GM23338 (cell line): ENCODE measurements at places on chromosomes 16 and 17.

- DNase-seq = no peak
Measured at GRCh38 chr17:4201226-4201625, 58.2 kb downstream of the CYB5D2 start.

GRCh38 chr17:10119203-10120108, 79.0 kb downstream of the GAS7 start:
- peak; percentile 45 for DNase-seq

GRCh38 chr17:7477392-7478275, 1.8 kb downstream of the ZBTB4 start:
- peak; percentile 24 for DNase-seq

DNA sequence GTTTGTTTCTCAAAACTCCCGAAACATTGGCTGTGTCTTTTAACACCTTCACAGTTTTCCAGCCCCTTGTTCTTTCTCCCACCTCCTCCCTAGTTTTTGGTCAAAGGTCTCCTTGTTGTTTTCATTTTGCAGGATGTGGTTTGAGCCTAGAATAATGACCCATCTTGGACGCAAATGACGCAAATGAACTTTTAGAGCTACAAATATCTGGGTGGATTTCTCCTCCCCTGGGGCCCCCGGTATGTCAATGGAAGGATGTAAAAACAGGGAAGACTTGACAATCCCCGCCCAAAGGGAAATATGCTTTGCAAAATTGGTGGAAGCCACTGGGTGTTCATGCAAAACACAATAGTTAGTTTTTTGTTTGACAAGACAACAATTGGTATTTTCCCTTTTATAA, 236.0 kb upstream of the IRX3 start:
- DNase-seq = no peak

- no peak for DNase-seq
Measured at GRCh38 chr16:12672986-12673385, 130.7 kb downstream of the CPPED1 start.

- DNase-seq = no peak
Measured at GRCh38 chr16:75247249-75247648, 4.2 kb downstream of the BCAR1 start.

DNA sequence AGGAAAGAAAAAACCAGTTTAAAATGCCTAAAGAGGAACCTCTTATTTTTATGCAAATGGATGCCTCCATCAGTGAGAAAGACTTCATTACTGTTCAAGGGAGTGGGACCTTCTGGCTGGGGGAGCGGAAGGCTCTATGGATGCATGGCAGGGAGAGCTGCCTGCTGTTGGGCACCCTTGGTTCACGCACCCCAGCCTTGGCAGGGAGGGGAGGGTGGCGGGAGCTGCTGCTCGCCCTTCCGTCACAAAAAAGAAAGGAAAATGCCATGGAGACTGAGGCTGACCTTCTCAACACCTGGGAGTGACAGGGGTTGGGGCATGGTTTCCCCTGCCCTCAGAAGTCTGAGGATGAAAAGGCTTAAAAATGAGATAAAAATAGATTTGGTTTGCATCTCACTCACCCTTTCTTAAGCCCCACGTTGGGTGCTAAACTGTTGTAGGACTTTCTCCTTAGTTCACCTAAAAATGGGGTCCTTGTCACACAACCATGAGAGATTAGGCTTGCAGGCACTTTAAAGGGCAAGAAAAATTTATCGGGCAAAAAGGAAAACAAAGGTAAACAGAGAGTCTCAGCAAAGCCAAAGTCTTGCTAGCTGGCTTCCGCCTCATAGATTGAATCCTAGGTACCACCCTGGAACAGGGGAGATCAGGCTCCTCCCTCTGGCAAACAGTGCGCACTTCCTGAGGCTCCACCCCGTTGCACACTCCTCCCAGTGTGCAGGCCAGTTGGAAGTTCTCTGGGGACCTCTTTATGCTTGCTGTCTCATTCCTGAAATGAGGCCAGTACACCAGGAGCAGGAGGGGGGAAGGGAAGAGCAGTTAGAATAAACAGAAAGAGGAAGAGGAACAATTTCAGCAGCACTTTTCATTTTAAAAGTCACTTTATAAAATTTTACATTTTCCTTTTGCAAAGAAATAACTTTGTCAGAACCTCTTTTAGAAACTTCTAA, 31.6 kb downstream of the PHKB start:
- DNase-seq = peak; percentile 21

DNA sequence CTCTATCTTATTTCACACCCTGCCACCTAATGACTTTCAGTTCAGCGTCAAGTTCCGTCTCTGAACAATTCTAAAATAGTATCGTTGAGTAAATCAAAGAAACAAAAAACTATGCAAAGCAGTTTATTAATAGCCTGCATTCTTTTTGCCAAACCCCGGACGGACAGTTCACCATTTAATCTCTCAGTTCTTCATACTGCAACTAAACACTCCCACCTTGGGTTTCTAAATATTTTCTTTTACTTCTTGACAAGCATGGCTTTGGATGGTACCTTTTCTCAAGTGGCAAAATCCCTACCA, 1.2 kb downstream of the MYH11 start:
- no peak for DNase-seq

DNA sequence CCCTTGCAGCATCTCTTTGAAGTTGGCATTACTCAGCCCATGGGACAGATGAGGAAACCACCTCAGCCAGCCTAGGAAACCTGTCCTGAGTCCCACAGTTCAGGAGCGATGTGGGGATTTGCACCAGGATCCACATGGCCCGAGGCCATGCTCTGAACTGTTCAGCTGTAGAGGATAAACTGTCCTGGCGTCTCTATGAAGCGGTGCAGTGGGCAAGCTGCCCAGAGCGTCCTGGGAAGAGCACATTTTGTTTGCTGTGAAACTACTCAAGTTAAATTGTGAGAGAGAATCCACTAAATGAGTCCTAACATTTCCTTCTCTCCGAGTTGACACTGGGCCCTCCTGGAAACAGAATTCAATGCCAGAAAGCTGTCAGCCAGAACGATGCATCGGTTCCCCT, 276.6 kb upstream of the TNRC6C start:
- DNase-seq = no peak

GRCh38 chr16:54373534-54374520, 87.2 kb upstream of the IRX3 start:
- no peak for DNase-seq

DNA sequence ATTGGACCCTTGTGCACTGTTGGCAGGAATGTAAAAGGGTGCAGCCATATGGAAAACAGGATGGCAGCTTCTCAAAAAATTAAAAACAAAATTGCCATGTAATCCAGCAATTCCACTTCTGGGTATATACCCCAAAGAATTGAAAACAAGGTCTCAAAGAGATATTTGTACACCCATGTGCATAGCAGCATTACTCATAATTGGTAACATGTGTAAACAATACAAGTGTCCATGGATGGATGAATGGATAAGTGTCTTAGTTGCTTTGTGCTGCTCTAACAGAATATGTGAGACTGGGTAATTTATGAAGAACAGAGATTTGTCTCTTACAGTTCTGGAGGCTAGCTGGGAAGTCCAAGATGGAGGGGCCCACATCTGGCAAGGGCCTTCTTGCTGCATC, 3.8 kb upstream of the RUNDC3A start:
- DNase-seq = no peak

GRCh38 chr17:76079956-76080767, 1.2 kb downstream of the ZACN start:
- peak; percentile 61 for DNase-seq

GRCh38 chr16:3015865-3016521, 2.0 kb downstream of the CLDN6 start:
- no peak for DNase-seq

DNA sequence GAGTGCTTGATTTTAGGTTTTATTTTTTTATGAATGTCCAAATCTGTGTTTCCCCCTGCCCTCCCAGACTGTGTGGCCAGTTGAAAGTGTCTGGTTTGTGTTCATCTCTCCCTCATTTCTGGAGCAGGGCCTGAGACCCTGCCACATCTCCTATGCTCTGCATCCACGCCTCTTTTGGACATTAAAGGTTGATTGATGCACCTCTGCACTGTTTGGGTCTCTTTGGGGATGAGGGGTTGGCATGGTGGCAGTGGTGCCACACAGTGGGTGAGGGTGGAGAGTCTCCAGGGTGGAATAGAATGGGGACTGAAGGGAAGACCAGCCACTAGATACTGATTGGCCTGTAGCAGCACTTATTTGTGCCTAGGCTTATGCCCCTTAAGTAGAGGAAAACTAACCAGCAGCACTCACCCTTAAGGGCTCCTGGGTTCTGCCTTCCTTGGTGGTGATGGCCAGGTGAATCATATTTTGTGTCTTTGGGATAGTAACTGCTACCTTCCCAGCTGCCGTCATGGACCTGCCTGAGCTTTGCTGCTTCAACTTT, 7.9 kb downstream of the DYNLL2 start:
- DNase-seq = no peak

GRCh38 chr17:78316867-78317789, 42.7 kb downstream of the SOCS3 start:
- DNase-seq = peak; percentile 93

- no peak for DNase-seq
Measured at GRCh38 chr16:79482011-79482410, 118.5 kb downstream of the MAF start.

- peak; percentile 51 for DNase-seq
Measured at GRCh38 chr17:48472411-48473281, 42.6 kb upstream of the SKAP1 start.
